Right cardiac atrium (tissue), 5 donors: ENCODE measurements at places on chromosomes 6 and 20. TPM values are rescaled to one million over a fixed set of nuclear protein-coding genes. Genes with fewer than 3 reads are reported as not detected.

Gene LY6G6D
- not detected for polyA plus RNA-seq

Gene EYA2
- polyA plus RNA-seq: 2.7 TPM

Gene DSE
- polyA plus RNA-seq: 6.9 TPM

Gene STX11
- polyA plus RNA-seq: 4.9 TPM

Gene RAB23
- 6.1 TPM for polyA plus RNA-seq

Gene OXT
- not detected for polyA plus RNA-seq

Gene MPIG6B
- 0.20 TPM for polyA plus RNA-seq

Gene CGA
- 0.41 TPM for polyA plus RNA-seq

Gene PRIM2
- polyA plus RNA-seq: 3.1 TPM

Gene DNAH8
- polyA plus RNA-seq: not detected

Gene TCP1
- 123 TPM for polyA plus RNA-seq

Gene IFT52
- 8.1 TPM for polyA plus RNA-seq

Gene CNBD2
- polyA plus RNA-seq: 6.0 TPM

Gene ERVFRD-1
- 0.05 TPM for polyA plus RNA-seq

Gene SLCO4A1
- 15.5 TPM for polyA plus RNA-seq

Gene PNLDC1
- polyA plus RNA-seq: 0.43 TPM

Gene SEL1L2
- 1.1 TPM for polyA plus RNA-seq

Gene GSTA2
- not detected for polyA plus RNA-seq
